ENCODE measurements at places on chromosomes 4 and X. TPM values are rescaled to one million over a fixed set of nuclear protein-coding genes. Genes with fewer than 3 reads are reported as not detected.

Gene TEC
- total RNA-seq: 1.5 TPM

Gene RAB33A
- 0.13 TPM for total RNA-seq

Gene ANKRD50
- total RNA-seq: 5.6 TPM

Gene TASL
- total RNA-seq: not detected

Gene KLF8
- 0.02 TPM for total RNA-seq

Gene F8A3
- total RNA-seq: 0.53 TPM

Gene ASB5
- total RNA-seq: not detected

Gene HSFX4
- total RNA-seq: 0.09 TPM

Gene MAGEB1
- total RNA-seq: not detected

Gene CFAP299
- not detected for total RNA-seq

Gene LINC00632
- 1.7 TPM for total RNA-seq

Gene APELA
- not detected for total RNA-seq

Gene PRDM5
- total RNA-seq: 2.7 TPM

Gene PFKFB1
- total RNA-seq: not detected

Gene LONRF3
- total RNA-seq: 3.4 TPM

Gene TBX22
- total RNA-seq: not detected

Gene SPON2
- total RNA-seq: 0.39 TPM

Gene PCSK1N
- total RNA-seq: 50.9 TPM

Gene DGAT2L6
- total RNA-seq: not detected

Gene FAM53A
- total RNA-seq: 0.84 TPM

Gene IL2
- total RNA-seq: not detected

Gene VCX
- not detected for total RNA-seq

Gene IL13RA2
- not detected for total RNA-seq

Gene ITM2A
- total RNA-seq: not detected

Gene ZMAT1
- 0.07 TPM for total RNA-seq

Gene ETNPPL
- 0.05 TPM for total RNA-seq

Gene MGARP
- total RNA-seq: 0.95 TPM

Gene FGG
- total RNA-seq: 8.0 TPM

Gene TEX11
- total RNA-seq: not detected

Gene PTCHD1
- not detected for total RNA-seq
